ENCODE measurements at places on chromosomes 1 and 21. TPM values are rescaled to one million over a fixed set of nuclear protein-coding genes. Genes with fewer than 3 reads are reported as not detected.

DNA sequence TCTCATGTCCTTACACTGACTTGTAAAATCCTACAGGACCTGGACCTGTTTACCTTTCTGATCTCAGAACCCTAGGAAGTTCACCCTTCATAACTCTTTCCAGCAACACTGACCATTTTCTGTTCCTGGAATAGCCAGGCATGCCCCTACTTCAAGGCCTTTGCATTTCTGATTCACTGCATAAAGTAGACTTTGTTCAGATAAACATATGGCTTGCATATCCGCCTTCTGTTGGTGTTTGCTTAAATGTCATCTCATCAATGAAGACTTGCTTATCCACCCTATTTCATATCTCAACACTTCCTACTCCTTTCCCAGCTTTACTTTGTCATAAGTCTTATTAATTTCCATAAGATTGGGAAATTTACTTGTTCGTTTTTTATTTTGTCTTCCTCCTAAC, 57.4 kb downstream of the HSPA13 start:
- no peak for DNase-seq

The OR2T11 gene
- total RNA-seq, result not detected

GRCh38 chr1:168112673-168113305, 23.9 kb downstream of the GPR161 start:
- peak; percentile 58 for DNase-seq

- no peak for DNase-seq
Measured at GRCh38 chr21:44840771-44841170, 22.9 kb upstream of the SUMO3 start.

DNA sequence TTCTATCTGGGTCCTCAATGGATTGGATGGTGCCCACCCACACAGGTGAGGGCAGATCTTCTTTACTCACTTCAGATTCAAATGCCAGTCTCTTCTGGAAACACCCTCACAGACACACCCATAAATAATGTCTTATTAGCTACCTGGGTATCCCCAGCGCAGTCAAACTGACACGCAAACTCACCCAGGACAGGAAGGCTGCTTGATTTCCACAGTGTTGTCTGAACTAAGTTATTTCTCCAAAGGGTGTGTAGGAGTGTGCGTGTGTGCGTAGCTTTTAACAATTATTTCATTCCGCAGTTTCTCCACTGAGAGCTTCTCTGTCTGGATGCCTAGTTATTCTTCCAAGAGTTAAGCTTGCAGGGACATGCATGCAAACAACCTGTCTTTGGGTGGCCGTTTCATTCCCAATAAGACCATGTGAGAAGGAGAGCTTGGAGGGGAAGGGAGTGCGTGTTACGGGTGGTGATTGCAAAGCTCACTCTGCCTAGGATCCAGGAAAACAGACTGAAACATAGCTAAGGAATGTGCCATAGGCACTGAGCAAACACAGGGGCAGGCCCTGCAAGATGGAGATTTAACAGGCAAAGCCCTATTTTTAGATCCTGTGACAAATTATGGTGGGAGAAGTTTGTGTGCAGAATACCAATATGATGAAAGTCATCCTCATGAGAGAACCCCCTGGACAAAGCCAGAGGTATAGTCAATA, 269.7 kb downstream of the DYRK1A start:
- DNase-seq, result peak; percentile 84

GRCh38 chr1:232306269-232306961, 323.5 kb downstream of the SIPA1L2 start:
- DNase-seq, result no peak

- peak; percentile 99 for DNase-seq
Measured at GRCh38 chr1:59163268-59164092, 133.4 kb upstream of the FGGY start.

GRCh38 chr1:175602026-175602585, 141.3 kb downstream of the TNR start:
- DNase-seq, result no peak

The KCNQ4 gene
- total RNA-seq, result 0.06 TPM

- no peak for DNase-seq
Measured at GRCh38 chr1:19066874-19067181, 110.4 kb upstream of the IFFO2 start.

- DNase-seq, result no peak
Measured at GRCh38 chr1:202915146-202915545, 11.9 kb downstream of the KLHL12 start.

DNA sequence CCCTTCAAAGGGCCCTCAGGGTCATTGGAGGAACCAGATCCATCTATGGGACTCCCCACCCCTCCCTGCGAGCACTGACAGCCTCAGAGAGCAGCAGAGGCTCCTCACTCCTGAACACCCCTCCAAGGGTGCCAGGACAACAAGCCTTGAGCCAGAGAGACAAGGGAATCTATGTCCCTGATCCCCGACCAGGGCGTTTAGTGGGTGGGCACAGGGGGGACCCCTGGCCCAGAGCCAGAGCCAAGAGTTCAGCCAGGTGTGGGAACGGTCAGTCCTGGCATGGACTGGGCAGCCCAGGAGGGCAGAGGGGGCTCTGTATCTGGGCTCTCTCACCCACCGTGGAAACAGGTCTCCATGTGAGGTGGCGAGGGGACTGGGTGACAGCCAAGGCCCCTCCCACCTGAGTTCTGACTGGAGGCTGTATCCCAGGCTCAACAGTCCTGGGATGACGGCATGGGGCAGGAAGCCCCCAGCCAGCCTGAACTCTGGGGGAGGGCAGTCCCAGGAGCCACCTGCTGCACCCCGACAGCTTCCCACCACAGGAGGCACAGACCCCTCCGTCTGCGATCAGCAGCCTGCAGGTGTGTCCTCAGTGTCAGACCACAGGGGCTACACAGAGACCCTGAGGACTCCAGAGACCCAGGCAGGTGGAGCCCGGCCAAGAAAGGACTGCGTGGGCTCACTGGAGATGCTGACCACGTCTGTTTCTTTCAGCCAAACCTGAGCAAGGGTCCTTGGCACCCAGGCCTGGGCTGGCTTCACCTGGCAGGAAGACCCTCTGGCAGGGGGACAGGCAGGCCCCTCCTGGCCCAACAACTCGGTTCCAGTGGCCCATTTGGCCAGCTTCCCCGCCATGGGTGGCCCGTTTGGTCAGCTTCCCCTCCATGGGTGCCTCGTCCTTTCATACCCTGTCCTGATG, 11.2 kb upstream of the SRARP start:
- DNase-seq, result no peak

DNA sequence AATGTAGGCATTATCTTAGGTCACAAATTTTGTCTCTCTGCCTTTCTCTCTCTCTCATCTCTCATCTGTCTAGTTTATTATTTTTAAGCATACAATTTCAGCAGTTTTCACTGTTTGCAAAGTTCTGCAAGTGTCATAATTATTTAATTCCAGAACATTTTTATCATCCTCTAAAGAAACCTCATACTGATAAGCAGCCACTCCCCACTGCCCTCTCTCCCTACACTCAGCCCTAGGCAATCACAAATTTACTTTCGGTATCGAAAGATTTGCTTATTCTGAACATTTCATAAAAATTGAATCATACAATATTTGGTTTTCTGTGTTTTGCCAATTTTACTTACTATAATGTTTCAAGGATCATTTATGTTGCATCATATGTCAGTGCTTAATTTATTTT, 16.6 kb downstream of the OR6Y1 start:
- no peak for DNase-seq

The KCNJ6 gene
- 12.9 TPM for total RNA-seq

DNA sequence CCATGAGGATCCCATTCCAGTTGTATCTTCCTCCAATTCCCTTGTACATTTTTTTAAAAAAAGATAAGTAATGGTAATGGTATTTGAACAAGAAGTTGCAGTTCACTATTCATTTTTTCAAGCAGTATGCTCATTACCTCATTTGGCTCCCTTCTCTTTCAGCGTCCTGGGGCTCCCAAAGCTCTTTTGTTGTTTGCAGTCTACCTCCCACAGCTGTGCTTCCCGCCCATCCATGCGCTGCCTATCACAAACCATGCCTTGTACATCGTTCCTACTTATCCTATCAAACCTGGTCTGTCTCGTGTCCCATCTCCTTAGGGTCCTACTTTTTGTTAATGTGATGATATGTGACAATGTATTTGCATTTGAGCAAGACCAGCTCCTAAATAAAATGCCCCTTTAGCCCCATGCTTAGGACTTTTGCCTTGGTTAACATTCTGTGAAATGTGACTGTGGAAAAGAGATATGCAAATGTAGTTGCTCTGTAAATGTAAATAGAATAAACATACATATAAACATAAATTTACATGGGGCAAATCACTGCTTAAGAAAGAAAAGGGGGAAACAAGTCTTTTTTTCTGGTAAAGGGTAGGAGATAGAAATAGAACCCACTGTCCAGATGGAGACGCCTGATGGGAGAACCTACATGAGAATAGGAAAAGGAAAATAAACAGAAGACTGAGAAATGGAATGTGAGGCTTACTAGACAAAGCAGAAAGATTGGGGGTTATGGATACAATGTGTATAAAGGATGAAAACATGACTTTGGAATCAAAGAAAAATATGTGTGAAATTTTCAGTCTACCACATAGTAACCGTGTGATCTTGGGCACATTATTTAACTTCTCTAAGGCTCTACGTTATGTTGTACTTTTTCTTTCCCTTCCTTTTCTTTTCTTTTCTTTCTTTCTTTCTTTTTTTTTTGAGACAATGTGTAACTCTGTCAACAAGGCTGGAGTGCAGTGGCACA, 59.8 kb upstream of the PLXNA2 start:
- DNase-seq, result no peak

DNA sequence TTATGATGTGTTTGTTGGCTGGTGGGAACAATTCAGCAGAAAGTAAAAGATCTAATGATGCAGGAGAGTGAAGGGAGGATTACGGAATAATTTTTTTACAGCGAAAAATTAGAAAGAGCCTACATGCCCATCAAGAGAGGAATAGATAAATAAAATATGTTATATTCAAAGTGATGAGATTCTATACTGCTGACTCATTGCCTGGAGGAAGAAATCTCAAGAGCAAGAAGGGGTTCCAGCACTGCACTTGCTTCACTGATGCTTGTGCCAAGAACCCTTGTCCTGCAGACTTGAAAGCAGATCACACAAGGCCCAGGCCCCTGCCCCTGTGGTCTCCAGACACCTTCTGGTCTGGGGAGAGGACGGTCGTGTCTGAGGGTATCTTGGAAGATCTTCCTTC, 295.1 kb upstream of the POU3F1 start:
- no peak for DNase-seq

The ACTL8 gene
- total RNA-seq, result not detected

DNA sequence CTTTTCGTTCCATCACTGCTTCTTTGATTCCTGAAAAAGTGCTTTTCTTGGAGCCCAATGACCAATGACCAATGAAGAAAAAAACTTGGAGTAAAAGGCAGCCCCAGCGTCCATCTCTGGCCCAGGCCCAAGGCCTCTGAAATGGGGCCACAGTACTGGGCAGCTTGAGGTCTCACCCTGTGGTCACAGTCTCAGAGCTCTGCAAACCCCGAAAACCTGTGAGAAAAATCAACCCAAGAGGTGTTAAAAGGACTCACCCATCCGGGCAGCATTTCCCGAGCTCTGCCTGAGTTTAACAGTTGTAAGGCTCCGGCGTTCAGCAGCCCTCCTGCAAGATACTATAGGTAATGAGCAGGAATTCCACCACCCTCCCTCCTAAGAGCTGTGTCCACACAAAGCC, 2.1 kb upstream of the EFHD2 start:
- DNase-seq, result no peak

DNA sequence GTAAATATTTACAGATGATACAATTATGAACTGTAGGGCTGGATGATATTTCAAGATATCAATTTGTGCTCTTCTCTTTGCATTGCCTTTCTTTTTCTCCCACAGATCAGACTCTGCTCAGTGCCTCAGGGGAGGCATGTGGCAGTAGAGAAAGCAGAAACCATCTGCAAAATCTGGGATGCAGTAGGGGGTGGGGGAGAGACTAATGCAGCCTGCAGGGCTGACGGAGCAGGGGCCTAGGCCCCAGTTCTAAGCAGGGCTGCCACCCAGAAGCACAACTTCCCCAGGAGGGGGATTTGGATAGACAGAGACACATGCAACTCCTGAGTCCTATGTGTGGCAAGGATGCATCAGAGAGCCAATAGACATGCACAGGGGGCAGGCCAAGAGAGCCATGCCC, 511.6 kb downstream of the SMYD3 start:
- DNase-seq, result no peak

The KLHDC7A gene
- total RNA-seq, result not detected

The GJA8 gene
- not detected for total RNA-seq

DNA sequence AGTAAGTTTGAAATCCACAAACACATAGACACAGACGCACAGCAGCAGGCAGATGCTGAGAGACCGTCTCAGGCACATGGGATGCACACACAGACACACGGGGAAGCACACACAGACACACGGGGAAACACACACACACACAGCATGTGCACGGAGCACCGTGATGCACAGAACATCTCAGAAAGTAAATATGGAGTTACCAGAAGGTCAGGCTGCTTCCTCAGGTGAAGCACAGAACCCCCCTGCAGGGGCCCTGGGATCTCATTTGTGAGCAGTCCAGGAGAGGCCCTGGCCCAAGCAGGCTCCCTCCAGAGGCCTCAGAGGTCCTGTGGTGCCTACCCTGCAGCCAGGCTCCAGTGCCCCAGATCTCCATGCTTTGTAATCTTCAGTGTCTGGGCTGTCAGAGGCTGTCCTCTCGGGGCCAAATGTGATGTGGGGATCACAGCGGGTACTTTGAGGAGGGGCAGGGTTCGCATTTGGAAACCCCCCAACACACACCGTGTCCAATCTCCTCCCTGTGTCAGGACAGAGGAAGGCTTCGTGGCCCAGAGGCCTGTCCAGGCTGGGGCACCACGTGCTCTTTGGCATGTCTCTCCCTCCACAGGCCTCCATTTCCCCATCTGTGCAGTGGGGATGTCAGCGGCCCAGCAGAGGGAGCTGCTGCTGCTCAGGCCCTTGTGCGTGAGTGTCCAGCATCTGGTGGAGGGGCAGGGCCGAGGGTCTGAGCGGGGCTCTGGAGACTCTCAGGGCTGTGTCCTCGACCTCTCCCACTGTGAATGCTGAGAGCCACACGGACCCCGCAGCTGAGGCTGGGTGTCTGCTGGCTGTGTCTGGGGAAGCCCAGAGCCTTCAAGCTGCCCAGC, 23.0 kb upstream of the PRSS38 start:
- DNase-seq, result no peak

The SLC30A10 gene
- total RNA-seq, result not detected

- DNase-seq, result peak; percentile 18
Measured at GRCh38 chr1:182080955-182081582, 19.6 kb upstream of the ZNF648 start.

GRCh38 chr21:24514081-24514733, 1093.1 kb downstream of the MRPL39 start:
- no peak for DNase-seq

The LIPI gene
- total RNA-seq, result not detected

GRCh38 chr1:234996245-234996757, 132.3 kb downstream of the TOMM20 start:
- DNase-seq, result peak; percentile 42

DNA sequence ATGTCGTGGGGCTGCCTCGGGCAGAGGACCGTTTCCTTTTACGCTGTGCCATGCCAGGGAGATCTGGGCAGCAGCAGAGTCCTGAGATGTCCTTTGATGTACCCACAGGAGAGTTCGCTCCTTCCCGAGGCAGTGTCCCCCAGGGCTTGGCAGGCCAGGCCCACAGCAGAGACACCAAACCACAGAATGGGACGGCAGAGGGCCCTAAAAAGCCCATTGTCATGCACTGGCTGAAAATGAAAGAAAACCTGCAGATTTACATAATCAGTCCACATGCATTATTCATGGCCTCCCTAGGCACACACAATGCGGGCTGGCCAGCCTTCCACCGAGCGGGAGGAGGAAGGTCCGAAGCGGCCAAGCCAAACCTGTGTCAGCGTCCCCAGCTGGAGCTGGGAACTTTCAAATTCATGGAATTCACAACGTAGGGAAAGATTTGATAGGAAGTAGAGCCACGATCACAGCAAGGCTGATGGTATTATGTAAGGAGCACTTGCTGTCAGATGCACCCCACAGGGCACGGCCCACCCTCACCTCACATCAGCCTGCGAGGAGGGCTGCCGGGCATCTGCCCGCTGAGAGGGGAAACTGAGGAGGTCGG, 25.3 kb upstream of the EFHD2 start:
- no peak for DNase-seq
